ENCODE measurements at places on chromosomes 5 and 9.

- no peak for DNase-seq
- H3K36me3 ChIP-seq, result peaks cover 58% of the 10 kb centered on the region
- H3K27me3 ChIP-seq, result no peaks in the 10 kb centered on the region
Measured at GRCh38 chr9:18531136-18532065, 57.4 kb downstream of the ADAMTSL1 start.

DNA sequence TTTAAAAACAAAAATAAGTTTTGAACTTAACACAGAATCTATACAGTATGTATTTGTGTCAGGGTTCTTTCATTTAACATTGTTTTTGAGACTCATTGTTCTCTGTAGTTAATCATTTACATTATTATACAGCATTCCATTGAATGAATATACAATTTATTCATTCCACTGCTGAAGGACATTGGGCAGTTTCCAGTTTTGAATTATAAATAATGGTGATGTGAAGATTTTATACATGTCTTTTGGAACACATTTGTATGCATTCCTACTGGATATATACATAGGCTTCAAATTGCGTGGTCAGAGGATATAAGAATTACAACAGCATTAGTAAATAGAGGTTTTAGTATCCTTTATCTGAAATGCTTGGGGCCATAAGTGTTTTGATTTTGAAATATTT lies 72.0 kb downstream of the CEP120 start:
- DNase-seq, result no peak
- no peak overlapping the region for H3K4me3 ChIP-seq
- peaks cover 14% of the 10 kb centered on the region for H3K4me1 ChIP-seq
- no peaks in the 10 kb centered on the region for H3K27me3 ChIP-seq
- peaks cover 8% of the 10 kb centered on the region for H3K36me3 ChIP-seq
- no peak overlapping the region for H3K27ac ChIP-seq

- H3K4me3 ChIP-seq, result peak overlapping the region; percentile 19
- peak overlapping the region; percentile 61 for H3K27ac ChIP-seq
- peaks cover 5% of the 10 kb centered on the region for H3K27me3 ChIP-seq
- no peak for DNase-seq
- H3K36me3 ChIP-seq, result peaks cover 78% of the 10 kb centered on the region
- H3K4me1 ChIP-seq, result peaks cover 74% of the 10 kb centered on the region
Measured at GRCh38 chr9:110933350-110934001, 104.8 kb downstream of the LPAR1 start.

GRCh38 chr5:33901156-33901555 lies 9.4 kb upstream of the ADAMTS12 start:
- no peak for DNase-seq
- no peak overlapping the region for H3K27ac ChIP-seq
- no peaks in the 10 kb centered on the region for H3K27me3 ChIP-seq
- H3K4me1 ChIP-seq, result peaks cover 8% of the 10 kb centered on the region

- no peak for DNase-seq
- H3K27me3 ChIP-seq, result no peaks in the 10 kb centered on the region
- H3K27ac ChIP-seq, result no peak overlapping the region
Measured at GRCh38 chr5:139577689-139578290, 16.7 kb downstream of the UBE2D2 start.

GRCh38 chr5:151083081-151083676 lies 2.3 kb upstream of the TNIP1 start:
- peaks cover 48% of the 10 kb centered on the region for H3K4me1 ChIP-seq
- DNase-seq, result no peak
- H3K27me3 ChIP-seq, result no peaks in the 10 kb centered on the region
- H3K36me3 ChIP-seq, result peaks cover 5% of the 10 kb centered on the region
- H3K27ac ChIP-seq, result no peak overlapping the region

GRCh38 chr5:61333954-61334867 lies 2.2 kb downstream of the ZSWIM6 start:
- DNase-seq, result no peak
- H3K4me3 ChIP-seq, result peak overlapping the region; percentile 92
- peaks cover 50% of the 10 kb centered on the region for H3K4me1 ChIP-seq

GRCh38 chr5:148532969-148533670 lies 121.2 kb downstream of the HTR4 start:
- H3K4me3 ChIP-seq, result no peak overlapping the region
- H3K27ac ChIP-seq, result no peak overlapping the region
- no peak for DNase-seq
- H3K27me3 ChIP-seq, result no peaks in the 10 kb centered on the region
- H3K4me1 ChIP-seq, result no peaks in the 10 kb centered on the region
- H3K36me3 ChIP-seq, result peaks cover 5% of the 10 kb centered on the region

DNA sequence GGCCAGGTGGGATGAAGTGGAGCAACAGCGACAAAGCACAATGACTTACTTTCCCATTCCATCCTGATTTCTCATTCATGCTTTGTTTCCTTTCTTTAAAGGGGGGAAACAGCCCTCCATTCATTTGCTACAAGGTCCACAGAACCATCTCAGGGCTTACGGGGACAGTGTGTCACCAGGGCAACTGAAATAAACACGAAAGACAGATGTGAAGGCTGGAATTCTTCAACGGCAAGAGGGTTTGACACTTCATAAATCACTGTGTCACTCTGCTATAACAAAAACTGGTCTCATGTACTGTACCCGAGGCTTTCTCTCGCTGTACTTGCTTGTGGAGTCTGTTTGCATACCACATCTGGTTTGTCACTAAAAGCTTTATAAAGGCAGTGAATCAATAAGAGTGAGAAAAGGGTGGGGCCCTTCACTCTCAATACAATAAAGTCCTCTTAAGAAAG lies 150.8 kb downstream of the EFNA5 start:
- H3K27ac ChIP-seq, result no peak overlapping the region
- peaks cover 2% of the 10 kb centered on the region for H3K27me3 ChIP-seq
- DNase-seq, result no peak

DNA sequence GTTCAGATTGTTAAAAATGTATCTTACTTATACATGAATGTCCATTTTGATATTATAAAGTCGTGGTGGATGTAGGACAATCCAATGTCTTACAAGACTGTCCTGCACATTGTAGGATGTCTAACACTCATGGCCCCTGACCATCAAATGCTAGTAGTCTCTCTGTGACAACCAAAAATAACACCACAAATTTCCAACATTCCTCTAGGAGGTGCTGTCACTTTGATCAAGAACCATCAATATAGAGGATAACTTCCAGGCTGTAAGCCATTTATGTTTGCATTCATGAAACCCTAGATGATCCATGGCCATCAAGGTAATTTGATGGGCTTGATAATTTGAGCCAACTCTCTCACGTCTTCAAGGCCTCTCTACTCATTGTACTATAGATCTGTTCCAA lies 20.5 kb upstream of the ZFR start:
- H3K27me3 ChIP-seq, result no peaks in the 10 kb centered on the region
- no peak overlapping the region for H3K4me3 ChIP-seq
- no peak overlapping the region for H3K27ac ChIP-seq
- no peaks in the 10 kb centered on the region for H3K36me3 ChIP-seq
- DNase-seq, result no peak

- H3K27me3 ChIP-seq, result no peaks in the 10 kb centered on the region
- peaks cover 5% of the 10 kb centered on the region for H3K36me3 ChIP-seq
- H3K27ac ChIP-seq, result no peak overlapping the region
- DNase-seq, result no peak
- peaks cover 6% of the 10 kb centered on the region for H3K4me1 ChIP-seq
Measured at GRCh38 chr9:112310826-112311225, 22.6 kb downstream of the PTBP3 start.

- peaks cover 19% of the 10 kb centered on the region for H3K27me3 ChIP-seq
- H3K4me1 ChIP-seq, result peaks cover 48% of the 10 kb centered on the region
- H3K36me3 ChIP-seq, result no peaks in the 10 kb centered on the region
- peak overlapping the region; percentile 19 for H3K4me3 ChIP-seq
Measured at GRCh38 chr5:76709762-76710161, 6.2 kb upstream of the F2R start.

DNA sequence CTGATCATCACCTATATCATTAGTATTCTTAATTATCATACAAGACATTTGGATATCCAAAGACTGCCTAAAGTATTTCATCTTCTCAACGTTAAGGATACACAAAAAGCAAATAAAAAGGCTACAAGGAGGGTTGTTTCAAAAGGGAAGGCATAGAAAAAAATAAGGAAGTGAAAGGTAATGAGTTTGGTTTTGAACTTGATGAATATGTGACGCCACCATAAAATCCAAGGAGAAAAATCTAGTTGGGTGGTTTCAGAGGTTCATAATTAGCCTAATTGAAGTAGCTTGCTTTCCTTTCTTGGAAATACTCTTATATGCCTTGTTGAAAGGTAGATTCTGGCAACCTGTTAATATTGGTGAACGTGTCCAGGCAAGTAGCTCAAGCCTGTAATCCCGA lies 96.1 kb upstream of the SGCD start:
- H3K27me3 ChIP-seq, result no peaks in the 10 kb centered on the region
- H3K36me3 ChIP-seq, result no peaks in the 10 kb centered on the region
- no peak for DNase-seq
- no peaks in the 10 kb centered on the region for H3K4me1 ChIP-seq

DNA sequence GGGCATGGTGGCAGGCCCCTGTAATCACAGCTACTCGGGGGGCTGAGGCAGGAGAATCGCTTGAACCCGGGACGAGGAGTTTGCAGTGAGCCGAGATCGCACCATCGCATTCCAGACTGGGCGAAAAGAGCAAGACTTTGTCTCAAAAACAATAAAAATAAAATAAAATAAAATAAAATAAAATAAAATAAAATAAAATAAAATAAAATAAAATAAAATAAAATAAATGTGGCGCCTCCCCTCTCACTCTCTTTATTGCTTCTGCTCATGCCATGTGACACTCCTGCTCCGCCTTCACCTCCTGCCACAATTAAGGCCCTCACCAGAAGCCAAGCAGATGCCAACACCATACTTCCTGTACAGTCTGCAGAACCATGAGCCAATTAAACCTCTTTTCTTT lies 3.8 kb upstream of the SHC3 start:
- H3K36me3 ChIP-seq, result no peaks in the 10 kb centered on the region
- H3K4me3 ChIP-seq, result no peak overlapping the region
- no peak overlapping the region for H3K27ac ChIP-seq
- no peak for DNase-seq
- H3K4me1 ChIP-seq, result peaks cover 33% of the 10 kb centered on the region

DNA sequence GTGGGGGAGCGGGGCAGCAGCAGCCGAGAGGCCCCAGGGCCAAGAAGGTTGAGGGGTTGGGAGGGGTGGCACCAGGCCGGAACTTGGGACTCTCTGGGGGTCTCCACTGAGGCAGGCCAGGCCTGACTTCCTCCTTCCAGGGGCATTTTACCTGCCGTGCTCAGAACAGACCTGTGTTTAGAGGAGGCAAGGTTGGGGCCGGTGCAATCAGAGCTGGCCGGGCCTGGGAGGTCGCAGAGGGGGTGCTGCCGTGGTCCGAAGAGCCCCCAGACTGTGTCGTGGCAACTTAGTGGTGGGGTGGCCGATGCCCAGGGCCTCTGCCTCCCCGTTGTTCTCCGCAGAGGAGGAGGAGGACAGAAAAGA lies 21.8 kb downstream of the GLT6D1 start:
- H3K4me1 ChIP-seq, result no peaks in the 10 kb centered on the region
- DNase-seq, result no peak

- peaks cover 4% of the 10 kb centered on the region for H3K36me3 ChIP-seq
- H3K27me3 ChIP-seq, result no peaks in the 10 kb centered on the region
- H3K4me3 ChIP-seq, result peak overlapping the region; percentile 88
- peak; percentile 32 for DNase-seq
- peak overlapping the region; percentile 29 for H3K27ac ChIP-seq
- peaks cover 20% of the 10 kb centered on the region for H3K4me1 ChIP-seq
Measured at GRCh38 chr5:73451224-73452130, 2.9 kb upstream of the FOXD1 start.

- no peaks in the 10 kb centered on the region for H3K36me3 ChIP-seq
- peaks cover 17% of the 10 kb centered on the region for H3K27me3 ChIP-seq
- H3K4me1 ChIP-seq, result no peaks in the 10 kb centered on the region
- H3K27ac ChIP-seq, result no peak overlapping the region
- DNase-seq, result no peak
- no peak overlapping the region for H3K4me3 ChIP-seq
Measured at GRCh38 chr5:116046261-116046660, 14.0 kb downstream of the ARL14EPL start.

- H3K27ac ChIP-seq, result no peak overlapping the region
- H3K4me1 ChIP-seq, result peaks cover 42% of the 10 kb centered on the region
- no peaks in the 10 kb centered on the region for H3K36me3 ChIP-seq
- DNase-seq, result no peak
- peaks cover 5% of the 10 kb centered on the region for H3K27me3 ChIP-seq
Measured at GRCh38 chr5:52690236-52690768, 97.4 kb upstream of the ITGA1 start.

GRCh38 chr9:98191181-98191608 lies 1.2 kb downstream of the CORO2A start:
- H3K27me3 ChIP-seq, result peaks cover 3% of the 10 kb centered on the region
- H3K4me3 ChIP-seq, result 0 out of 2 replicates have a peak overlapping the region, but pooled peaks have one; percentile 26
- no peak for DNase-seq
- H3K36me3 ChIP-seq, result no peaks in the 10 kb centered on the region
- peaks cover 10% of the 10 kb centered on the region for H3K4me1 ChIP-seq
- H3K27ac ChIP-seq, result no peak overlapping the region

- no peaks in the 10 kb centered on the region for H3K36me3 ChIP-seq
- no peaks in the 10 kb centered on the region for H3K4me1 ChIP-seq
- no peak overlapping the region for H3K4me3 ChIP-seq
- no peak for DNase-seq
Measured at GRCh38 chr9:107394264-107394663, 95.3 kb downstream of the KLF4 start.

DNA sequence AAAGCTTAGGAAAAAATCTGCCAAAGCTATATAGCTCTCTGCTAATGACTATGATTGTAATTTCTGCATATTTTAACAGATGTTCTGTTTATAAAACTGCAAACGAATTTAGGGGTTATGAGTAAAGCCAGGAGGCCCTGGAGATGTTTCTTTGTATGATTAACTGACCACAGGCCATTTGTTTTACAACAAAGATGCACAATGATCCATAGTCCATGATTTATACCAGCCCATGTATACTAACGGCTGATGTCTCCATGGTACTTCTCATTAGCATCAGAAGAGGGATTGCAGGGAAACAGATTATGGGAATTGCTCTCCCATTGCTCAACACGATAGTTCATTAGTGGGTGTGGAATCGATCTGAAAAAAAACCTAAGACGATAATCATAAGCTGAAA lies 78.9 kb downstream of the PPP2R2B start:
- H3K27me3 ChIP-seq, result no peaks in the 10 kb centered on the region
- H3K27ac ChIP-seq, result no peak overlapping the region

DNA sequence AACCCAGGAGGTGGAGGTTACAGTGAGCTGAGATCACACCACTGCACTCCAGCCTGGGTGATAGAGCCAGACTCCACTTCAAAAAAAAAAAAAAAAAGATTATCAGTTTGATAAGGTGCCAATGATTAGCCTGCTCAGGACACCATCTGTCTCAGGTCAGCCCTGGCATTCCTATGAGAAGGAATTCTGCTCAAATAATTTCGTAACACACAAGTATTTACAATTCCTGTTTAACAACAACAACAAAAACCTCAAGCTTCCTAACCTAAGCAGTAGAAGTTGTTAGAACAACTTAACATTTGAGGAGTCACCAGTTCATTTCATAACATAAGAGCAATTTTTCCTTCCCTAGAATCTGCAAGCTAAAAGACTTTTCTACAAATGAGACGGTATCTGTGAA lies 85.0 kb downstream of the LHFPL2 start:
- no peak overlapping the region for H3K27ac ChIP-seq
- no peaks in the 10 kb centered on the region for H3K27me3 ChIP-seq
- DNase-seq, result no peak
- no peak overlapping the region for H3K4me3 ChIP-seq

- H3K27me3 ChIP-seq, result peaks cover 36% of the 10 kb centered on the region
- no peak overlapping the region for H3K4me3 ChIP-seq
- no peak overlapping the region for H3K27ac ChIP-seq
- 0 out of 2 replicates have a peak, but pooled peaks cover 7% of the 10 kb centered on the region for H3K4me1 ChIP-seq
- no peak for DNase-seq
Measured at GRCh38 chr5:14946815-14947620, 75.4 kb upstream of the ANKH start.
